ENCODE measurements at places on chromosomes 2 and 18.

DNA sequence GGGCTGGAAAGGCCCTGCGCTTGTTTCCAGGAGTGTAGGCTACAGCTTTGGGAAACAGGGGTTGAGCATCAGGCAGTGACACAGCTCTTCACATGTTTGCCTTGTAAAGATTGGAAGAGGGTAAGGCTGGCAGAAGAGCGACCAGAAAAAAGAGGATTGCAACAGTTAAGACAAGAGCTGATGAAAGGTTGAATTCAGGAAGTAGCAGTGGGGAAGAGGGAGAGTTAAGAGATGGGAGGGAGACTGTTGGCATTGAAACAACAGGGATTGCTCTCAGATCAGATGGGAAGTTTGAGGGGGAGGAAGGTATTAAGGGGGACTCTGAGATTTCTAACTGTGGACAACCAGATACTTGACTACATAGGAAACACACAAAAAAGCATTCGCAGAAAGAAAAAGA, 96.9 kb downstream of the CTAGE1 start:
- no peak for DNase-seq

GRCh38 chr18:46650681-46651080, 6.3 kb downstream of the LOXHD1 start:
- DNase-seq = no peak

DNA sequence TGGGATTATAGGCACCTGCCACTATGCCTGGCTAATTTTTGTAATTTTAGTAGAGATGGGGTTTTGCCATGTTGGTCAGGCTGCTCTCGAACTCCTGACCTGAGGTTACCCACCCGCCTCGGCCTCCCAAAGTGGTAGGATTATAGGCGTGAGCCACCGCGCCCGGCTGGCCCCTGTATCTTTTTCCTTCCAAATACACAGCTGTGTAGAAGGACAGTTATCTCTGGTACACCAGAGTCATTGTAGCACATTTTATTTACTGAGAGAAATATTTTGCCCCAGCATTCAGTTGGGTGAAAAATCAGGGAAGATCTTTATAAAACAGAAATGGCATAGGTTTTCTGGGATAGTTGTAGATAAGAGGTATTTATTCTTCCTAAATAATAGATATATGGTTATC, 23.5 kb upstream of the POLR1B start:
- no peak for DNase-seq

DNA sequence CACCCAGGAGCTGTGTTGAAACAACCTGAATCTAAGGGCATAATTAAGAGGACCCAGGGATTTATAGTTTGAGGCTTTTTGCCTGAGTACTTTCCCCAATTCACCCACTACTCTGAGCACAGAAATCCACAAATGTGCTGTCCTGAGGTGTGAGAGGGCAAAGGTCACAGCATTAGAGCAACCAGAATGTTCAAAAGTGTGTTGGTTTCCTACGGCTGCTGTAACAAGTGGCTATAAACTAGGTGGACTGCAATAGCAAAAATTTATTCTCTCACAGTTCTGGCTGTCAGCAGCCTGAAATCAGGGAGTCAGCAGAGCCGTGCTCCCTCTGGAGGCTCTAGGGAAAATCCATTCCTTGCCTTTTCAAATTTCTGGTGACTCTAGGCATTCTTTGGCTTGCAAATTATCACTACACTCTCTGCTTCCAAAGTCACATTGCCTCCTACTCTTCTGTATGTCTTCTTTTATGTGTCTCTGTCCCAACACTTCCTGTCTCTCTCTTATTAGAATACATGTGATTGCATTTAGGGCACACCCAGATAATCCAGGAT, 91.4 kb upstream of the TACR1 start:
- no peak for DNase-seq

DNA sequence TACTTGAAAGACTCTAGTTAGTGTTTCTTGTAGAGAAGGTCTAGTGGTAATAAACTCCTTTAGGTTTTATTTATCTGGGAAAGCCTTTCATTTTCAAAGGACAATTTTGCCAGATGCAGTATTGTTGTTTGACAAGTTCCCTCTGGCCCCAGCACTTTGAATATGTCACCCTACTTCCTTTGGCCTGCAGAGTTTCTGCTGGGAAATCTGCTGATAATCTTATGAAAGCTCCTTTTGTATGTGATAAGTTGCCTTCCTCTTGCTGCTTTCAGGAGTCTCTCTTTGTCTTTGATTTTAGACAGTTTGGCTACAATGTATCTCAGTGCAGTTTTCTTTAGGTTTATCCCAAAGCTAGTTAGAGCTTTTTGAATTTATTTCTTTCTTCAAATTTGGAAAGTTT, 106.2 kb upstream of the L3MBTL4 start:
- no peak for DNase-seq

DNA sequence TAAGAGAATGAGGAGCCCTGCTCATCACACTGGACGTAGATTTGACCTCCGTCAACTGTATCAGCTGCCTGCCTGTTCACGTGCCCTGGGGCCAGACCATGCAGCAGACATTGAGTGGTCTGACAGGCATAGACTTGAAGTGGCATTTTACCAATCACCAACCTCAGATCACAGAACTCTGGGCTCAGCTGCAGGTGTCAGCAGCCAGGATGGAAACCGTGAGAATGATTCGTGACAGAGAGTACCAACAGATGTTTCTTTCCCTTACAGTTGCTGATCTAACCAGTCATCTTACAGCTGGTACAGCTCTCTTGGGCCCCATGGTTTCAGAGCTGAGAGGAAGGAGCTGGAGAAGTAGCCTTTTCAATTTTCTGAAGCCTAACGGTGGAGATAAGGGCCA, 148.9 kb downstream of the EN1 start:
- no peak for DNase-seq

GRCh38 chr2:29951576-29951975, 30.2 kb upstream of the ALK start:
- no peak for DNase-seq

- no peak for DNase-seq
These were observed 11.2 kb downstream of the ARHGEF4 start for GRCh38 chr2:130847776-130848525.

DNA sequence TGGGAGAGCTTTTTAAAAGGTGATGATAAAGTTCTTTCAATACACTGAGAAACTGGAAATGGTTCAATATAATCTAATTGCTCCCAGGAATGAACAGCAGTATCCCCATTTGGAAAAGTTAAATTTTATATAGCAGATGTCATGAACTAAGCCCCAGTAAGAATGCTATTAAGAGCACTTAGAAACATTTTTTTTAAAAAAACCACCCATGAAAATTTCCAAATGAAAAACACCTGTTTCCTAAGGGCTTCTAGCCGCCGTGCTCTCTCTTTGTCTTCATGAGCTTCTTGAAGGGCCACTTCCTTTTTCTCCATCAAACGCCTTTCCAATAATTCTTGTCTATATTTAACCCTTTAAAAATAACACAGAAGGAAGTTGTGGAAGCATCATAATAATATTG, 77.0 kb downstream of the UPP2 start:
- DNase-seq = no peak

GRCh38 chr18:22283116-22283395, 113.7 kb downstream of the GATA6 start:
- no peak for DNase-seq

GRCh38 chr2:8424997-8425900, 256.6 kb upstream of the ID2 start:
- no peak for DNase-seq

- DNase-seq = no peak
These were observed 81.1 kb downstream of the SETBP1 start for GRCh38 chr18:44761812-44762211.

GRCh38 chr2:205787761-205788160, 105.5 kb downstream of the NRP2 start:
- no peak for DNase-seq

- no peak for DNase-seq
These were observed 74.2 kb downstream of the HS1BP3 start for GRCh38 chr2:20576598-20577115.

- no peak for DNase-seq
These were observed 121.1 kb upstream of the ACAA2 start for GRCh38 chr18:49934457-49934856.

DNA sequence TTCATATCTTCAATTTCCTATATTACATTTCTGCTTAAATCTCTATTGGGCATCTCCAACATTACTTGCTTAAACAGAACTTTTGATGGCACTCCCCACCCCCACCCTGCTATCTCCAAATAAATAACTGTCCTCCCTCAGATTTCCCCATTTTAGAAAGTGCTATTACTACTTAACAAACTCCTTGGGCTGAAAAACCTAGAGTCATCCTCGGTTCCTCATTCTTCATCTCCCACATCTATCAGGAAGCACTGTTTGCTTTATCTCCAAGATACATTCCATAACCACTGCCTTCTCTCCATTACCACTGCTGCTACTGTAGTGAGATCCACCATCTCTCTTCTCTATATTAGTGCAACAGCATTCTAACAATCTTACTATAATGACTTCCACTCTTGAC, 150.4 kb upstream of the CYRIA start:
- no peak for DNase-seq

DNA sequence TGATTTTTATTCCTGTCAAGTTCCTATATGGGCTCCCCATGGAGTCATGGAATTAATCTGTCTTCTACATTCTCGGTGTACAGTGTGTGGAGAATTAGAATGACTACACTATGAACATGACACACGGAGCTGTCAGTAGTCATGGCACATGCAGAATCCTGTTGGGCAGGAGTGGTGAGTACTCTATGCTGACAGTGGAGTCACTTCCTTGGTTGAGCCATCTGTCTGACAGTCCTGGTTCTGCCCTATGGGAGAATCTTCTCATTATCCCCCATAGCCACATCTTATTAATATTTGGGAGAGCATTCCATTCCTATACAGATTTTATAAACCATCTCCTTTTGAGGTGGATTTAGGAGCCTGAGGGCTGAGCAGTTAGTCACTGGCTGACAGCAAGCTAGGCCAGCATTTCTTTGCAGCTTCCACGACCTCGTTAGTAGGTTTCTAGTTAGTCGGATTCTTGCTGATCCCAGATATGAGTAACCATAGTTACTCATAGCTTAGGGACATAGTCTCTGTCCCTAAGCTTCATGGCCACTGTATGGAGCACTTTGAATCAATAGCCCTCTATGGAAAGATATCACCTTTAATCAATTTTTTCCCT, 90.6 kb downstream of the MDH1 start:
- no peak for DNase-seq

DNA sequence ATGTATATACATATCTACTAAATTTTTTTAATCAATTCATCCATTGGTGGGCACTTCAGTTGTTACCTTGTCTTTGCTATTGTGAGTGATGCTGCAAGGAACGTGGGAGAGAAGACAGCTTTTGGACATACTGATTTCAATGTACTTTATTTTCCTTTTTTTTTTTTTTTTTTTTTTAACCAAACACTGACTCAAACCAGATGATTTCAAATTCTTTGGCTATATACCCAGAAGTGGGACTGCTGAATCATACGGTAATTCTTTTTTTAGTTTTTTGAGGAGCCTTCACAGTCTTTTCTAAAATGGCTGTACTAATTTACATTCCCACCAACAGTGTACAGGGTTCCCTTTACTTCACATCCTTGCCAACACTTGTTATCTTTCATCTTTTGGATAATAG, 204.7 kb downstream of the INSIG2 start:
- peak; percentile 72 for DNase-seq

DNA sequence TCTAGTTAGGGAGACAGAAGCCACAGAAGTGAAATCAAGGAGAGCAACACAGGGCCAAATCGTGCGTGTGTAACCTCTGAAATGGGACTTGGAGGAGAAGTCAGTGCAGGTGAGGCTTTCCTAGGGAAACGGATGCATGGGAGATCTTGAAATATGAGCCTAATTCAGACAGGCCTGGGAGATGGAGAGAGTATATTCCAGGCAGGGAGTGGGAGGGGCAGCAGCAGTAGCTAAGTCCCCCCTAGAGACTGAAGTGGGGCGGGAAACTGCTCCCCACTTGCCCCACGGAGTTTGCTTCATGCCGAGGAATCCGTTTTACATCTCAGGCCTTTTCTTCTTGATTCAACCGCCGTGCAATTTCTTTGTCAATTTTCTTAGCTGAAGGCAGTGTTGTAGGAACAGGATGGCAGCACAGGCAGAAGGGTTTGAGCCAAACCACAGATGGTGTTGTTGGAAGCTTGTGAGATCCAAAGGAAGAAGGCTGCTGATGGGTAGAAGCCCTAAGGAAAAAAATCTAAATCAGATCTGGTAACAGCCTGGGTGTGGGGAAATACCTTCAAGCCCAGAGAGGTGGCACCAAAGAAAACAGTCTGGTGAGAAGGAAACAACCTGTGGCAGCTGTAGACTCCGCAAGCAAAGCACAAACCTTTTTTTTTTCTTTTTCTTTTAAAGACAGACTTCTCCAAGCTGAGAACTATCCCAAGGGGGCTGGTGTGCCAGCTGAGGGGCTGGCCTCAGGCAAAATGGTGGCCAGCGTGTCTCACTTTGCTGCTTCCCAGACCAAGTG, 40.2 kb downstream of the EPAS1 start:
- no peak for DNase-seq

GRCh38 chr18:2846636-2847316, at the start of gene EMILIN2:
Gene EMILIN2 (plus strand): TSS chr18:2847006. CDS start chr18:2847189, 183 bp downstream.
- DNase-seq = peak; percentile 54

DNA sequence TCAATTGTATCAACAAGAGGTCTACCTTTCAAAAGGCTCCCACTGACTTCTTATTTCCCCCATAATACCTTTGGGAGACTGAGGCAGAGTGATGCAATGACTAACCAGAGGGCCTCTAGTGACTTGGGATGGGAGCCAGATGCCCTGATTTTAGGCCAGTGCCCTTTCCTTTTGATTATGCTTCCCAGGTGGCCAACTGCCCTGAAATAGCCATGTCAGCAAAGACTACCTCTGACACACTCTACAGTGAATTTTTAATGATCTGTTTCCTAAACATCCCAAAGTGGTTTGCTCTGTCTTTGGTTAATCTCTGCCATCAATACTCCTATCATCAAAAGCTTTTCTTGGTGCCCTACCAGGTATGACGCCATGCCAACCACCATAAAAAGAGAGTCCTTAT, 65.9 kb upstream of the ZFP36L2 start:
- DNase-seq = no peak

DNA sequence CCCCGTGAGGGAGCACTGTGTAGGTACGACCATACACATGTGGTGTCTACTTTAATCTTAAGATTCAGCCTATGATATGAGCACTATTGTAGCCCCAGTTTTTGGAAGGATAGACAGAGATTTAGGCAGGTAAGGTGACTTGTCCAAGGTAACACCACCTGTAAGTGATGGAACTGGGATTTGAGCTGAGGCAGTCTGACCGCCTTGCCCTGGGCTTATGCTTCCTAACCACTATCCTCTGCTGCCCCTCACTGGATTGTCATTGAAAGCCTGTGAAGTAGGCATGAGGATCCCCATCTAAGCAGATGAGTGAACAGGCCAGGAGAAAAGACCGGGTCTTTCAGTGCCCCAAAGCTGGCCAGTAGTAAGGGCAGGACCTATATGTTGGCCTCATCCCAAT, 343.8 kb downstream of the CYRIA start:
- no peak for DNase-seq

GRCh38 chr2:75517547-75518230, 43.0 kb downstream of the EVA1A start:
- no peak for DNase-seq

DNA sequence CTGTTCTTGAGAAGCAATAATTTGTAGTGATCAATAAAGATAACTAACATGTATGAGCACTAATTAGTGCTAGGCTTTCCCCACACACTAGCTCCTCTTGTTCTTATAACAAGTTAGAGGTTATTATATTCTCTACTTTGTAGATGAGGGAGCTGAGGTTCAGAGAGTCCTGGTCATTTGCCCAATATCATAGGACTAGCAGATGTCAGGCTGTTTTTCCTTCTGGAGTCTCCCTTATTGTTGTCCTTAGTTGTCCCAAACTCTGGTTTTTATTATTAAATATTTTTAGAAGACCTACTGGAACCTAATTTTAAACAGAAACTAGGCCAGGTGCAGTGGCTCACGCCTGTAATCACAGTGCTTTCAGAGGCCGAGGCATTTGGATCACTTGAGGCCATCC, 16.5 kb upstream of the TTC39C start:
- no peak for DNase-seq

GRCh38 chr2:151761193-151761592, 26.9 kb upstream of the NEB start:
- DNase-seq = no peak

Measured in fibroblast of skin of left quadriceps (primary cell).